ENCODE measurements at places on chromosomes 3 and 15.

DNA sequence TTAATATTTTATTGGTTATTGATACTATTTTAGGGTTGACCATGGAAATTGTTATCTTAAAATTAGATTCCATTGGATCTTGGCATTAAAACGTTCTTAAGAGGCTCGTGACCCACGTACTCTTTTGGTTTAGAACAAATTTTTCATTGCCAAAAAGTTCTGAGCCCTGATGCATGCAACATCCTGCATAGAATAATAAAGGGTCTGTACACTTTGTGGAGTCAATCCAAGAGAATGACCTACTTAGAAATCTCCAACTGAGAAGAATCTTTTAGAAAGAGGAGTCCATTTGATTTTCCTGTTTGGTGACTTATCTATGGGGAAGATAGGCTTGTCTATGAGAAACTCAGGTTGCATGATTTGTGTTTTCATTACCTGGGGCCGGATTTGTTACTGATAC, 404.2 kb upstream of the RGMA start:
- no peak for DNase-seq

- no peak for DNase-seq
Observed at GRCh38 chr15:94002041-94002440, 229.3 kb upstream of the MCTP2 start.

DNA sequence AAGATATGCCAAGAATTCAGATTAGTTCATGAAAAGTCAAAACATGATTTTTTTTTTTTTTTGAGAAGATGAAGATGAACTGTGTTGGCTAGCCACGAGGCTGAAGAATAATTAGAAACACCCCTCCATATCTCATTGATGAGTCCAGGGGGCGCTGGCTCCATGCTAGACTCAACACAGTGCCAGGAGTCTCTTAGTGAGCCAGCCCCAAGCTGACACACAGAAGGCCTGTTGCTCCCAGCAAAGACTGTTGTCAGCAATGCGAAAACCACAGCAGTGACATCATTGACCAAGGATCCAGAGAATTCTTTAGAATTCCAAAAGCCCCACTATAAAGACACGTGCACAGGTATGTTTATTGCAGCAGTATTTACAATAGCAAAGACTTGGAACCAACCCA, 185.2 kb downstream of the ANXA2 start:
- DNase-seq, result no peak

GRCh38 chr3:193998628-193999195, 137.2 kb upstream of the HES1 start:
- no peak for DNase-seq

DNA sequence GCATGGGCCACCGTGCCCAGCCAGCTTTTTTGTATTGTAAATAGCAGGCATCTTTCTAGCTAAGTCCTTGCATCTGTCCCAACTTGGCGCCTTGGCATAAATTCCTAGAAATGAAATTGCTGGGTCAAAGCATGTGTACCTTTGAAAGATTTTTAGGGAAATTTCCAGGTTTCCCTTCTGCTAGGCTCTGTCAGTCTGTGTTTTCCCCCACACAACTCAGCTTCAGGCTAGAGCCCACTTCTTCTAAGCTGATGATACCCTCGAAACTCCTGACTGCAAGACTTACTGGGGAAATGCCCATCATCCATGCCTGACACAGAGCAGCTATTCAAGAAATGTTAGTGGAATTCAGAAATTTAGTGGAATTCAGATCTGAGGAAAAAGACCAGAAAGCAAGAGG, 10.8 kb upstream of the RPL32 start:
- no peak for DNase-seq

- DNase-seq, result no peak
Observed at GRCh38 chr3:90032980-90033641, 925.7 kb downstream of the EPHA3 start.

GRCh38 chr3:102079809-102080197, 230.5 kb downstream of the NFKBIZ start:
- DNase-seq, result no peak

- DNase-seq, result no peak
Observed at GRCh38 chr3:25781758-25782594, 1.3 kb downstream of the NGLY1 start.

DNA sequence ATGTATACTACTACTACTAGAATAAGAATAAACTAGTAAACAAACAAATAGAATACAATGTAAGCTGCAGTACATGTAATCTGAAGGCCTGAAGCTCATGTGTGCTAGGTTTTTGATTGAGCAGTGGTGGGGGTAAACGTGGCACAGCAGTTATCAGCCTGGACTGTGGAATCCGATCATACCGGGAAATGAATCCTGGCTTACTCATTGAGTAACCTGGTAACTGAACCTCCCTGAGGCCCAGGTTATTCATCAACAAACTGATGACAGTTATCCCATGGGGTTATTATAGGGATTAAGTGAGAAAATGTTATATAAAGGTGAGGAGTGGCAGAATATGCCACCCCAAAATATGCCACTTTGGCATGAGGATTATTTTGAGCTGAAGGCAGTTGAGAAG, 339.1 kb downstream of the FHIT start:
- no peak for DNase-seq

DNA sequence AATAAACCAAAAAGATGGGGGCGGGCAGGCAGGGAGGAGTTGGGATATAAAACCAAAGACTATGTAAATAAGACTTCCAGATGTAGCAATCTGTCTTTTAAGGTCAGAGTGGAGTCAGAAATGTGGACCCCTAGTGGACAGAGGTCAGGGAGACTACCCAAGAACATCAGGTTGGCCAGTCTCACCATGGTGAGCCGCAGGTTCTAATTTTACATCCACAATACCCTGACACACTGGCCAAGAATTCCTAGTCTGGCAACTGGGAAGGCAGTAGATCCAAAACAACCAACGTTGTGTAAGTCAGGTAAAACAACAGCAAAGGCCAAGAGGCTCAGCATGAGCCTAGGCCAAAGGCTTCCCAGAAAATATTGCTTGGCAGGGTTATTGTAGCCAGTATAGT, 203.4 kb downstream of the FOXP1 start:
- no peak for DNase-seq

DNA sequence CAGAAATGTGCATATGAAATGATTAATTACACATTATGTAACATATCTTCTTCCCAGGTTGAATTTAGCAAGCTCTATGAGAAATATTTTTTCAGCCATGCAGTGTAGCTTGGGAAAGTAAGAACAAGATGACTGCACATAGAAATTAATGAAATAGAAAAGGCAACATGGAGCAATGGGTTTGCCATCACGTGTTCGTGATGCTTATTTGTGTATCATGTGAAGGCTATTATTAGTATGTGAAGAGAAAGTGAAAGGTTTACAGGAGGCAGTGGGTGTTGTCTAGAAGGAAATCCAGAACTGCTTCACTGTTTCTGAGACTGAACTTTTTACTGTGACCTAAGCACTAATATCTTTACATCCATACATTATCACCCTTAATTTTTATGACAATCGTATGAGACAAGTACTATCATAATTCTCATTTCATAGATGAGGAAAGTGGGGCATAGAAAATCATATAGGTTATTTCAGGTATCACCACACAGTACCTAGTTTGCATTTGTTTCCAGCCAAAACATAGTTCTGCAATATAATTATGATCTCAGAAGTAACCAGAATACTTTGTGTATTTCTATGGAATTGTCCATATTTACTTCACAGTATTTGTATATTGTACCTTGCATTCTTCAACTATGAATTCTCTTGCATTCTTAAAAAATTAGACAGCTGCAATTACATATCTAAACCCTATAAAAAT, 14.9 kb downstream of the SERPINI1 start:
- no peak for DNase-seq

Data from stimulated activated CD4-positive, alpha-beta T cell treated with anti-CD3 and anti-CD28 coated beads, Interleukin-1b, Interleukin-23, amount 100 ng/mL, for 1 hour (primary cell).